ENCODE measurements at places on chromosomes 6 and 20. TPM values are rescaled to one million over a fixed set of nuclear protein-coding genes. Genes with fewer than 3 reads are reported as not detected.

DNA sequence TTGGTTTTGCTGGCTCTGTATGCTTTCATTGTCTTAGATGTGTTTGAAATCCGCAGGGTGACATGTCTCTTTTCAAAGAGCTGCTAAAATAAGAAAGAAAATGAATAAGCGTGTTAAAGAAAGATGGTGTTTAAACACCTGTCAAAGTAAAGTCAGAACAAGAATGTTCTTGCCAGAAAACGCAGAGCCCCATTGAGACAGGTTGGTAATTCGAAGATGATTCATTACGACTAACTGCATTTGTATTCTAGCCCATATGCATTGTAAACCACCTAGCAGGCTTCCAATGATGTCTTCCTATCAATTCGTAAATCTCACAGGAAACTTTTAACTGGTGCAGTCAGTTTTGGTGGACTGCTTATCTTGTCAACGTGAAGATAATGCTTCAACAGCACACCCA is 16.8 kb downstream of the PHACTR2 start:
- DNase-seq: no peak

DNA sequence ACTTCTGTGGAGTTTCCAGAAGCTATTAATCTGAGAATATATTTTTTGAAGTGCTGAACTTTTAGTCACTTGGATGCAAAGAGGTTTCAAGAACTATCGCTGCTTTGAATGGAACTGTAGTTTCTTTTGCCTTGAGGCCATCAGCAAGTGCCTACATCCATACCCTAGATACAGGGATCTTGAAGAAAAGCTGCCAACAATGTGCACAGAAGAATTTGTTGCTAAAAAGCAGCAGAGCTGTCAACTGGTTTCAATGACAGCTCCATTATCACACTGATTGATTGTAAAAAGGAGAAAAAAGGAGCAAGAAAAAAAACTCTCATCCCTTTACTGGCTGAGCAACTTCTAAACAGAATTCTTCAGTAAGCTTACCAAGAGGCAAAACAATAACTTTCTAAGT is 251.0 kb upstream of the NRSN1 start:
- DNase-seq: no peak

C6orf15 gene
- not detected for total RNA-seq

INSM1 gene
- not detected for total RNA-seq

SGK1 gene
- total RNA-seq: 608 TPM
